NCI-H1105 treated with DMSO at 0.1 percent for 48 hours (cell line): ENCODE measurements at places on chromosomes 5 and 9.
A peak's percentile ranks its signal among the peaks of the same experiment; 100 is the strongest.

DNA sequence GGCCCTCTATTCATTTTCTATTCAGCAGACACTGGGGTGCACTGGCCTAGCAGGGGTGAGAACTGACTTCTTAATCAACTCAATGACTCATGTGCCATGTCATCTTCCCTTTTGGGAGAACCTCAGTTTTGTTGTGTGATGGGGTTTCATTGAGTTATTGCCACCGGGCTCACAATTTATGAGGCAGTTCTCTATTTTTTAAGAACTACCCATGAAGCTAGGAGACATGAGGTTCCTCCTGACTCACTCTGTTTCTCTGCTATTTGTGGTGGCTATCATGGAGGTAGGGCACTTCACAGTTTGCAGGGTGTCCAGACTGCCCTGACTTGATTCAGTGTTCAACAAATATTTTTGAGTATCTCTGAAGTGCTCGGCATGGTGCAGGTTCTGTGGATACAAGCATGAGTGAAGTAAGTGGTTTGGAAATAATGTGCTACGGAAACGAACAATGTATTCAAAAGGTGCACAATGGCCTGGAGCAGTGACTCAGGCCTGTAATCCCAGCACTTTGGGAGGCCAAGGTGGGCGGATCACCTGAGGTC is 39.3 kb downstream of the SPARC start:
- no peak for DNase-seq

GRCh38 chr5:11064763-11065450 is 303.9 kb upstream of the DAP start:
- DNase-seq, result no peak

DNA sequence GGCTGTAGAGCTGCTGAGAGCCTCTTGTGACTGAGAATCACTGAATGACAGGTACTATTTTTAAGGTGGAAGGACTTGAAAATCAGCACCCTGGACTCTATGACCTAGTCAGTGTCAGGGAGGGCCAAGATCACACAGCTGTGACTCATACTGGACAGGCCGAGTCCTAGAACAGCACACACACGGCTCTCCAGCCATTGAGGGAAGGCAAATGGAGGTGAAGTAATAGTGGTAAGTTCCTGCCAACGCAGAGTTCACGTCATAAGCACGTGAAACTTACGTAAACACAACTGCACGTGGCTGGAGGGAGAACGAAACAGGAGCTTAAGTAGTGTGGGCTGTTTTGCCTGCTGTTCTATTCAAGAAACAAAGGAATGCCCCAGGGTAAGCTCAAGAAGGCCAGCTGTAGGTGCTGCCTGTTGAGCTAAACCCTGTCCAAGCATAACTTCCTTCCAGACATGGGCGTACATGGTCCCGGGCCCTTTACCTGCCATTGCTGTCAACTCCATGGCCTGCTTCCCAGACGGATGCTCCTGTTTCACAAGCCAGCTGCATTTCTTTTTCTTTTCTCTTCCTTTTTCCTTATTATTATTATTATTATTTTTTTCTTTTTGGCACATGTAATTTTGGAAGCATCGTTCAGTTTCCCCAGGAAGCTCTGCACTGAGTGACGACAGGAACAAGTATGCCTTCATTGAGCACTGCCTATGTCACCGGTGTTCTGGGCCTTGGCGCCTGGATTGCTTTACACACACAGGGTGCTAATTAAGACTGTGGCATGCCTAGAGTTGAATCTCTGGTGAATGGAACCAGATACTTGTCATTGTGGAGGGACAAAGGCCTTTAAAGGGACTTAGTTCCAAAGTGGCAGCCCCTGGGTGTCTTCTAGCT is 10.2 kb upstream of the LCP2 start:
- no peak for DNase-seq

DNA sequence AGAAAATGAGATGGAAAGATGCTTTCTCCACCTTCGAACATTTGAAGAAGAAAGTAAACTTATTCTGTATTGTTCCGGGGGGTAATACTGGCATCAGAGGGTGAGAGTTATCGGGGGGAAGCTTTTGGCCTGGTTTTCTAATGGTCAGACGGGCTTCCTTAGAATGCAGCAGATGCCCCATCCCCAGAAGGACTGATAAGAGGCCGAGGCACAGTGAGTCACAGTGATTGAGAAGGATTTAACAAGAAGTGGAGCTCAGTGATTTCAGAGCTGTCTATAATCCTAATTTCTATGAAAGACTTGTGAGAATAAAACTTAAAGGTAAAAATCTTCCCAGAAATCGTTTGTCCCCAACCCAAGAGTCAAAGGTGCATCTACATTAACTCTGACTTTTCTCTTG is 123.9 kb downstream of the DOCK8 start:
- DNase-seq, result no peak

DNA sequence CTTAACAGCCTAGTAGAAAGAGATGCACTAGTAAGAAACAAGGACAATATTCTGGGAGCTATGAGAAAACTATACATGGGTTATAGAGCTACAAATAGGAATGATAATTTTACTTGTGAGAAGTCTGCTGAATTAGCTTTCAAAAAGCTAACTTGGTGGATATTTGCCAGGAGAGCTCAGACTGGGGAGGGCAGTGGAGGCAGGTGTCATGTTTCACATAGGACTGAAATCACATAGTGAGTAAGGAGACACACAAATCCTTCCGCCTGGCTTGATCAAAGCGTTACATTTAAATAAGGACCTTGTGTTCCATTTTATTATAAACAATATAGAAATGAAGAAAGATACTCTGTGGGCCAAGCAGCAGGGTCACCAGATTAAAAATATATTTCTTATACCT is 235.0 kb downstream of the ISL1 start:
- no peak for DNase-seq

- peak; percentile 53 for DNase-seq
Measured at GRCh38 chr5:136769900-136770684, 404.7 kb upstream of the TRPC7 start.

- no peak for DNase-seq
Measured at GRCh38 chr5:35073160-35073559, 25.4 kb upstream of the AGXT2 start.

GRCh38 chr5:142346706-142347105 is 21.9 kb upstream of the SPRY4 start:
- DNase-seq, result no peak

GRCh38 chr5:27140831-27141230 is 102.4 kb upstream of the CDH9 start:
- DNase-seq, result no peak

- DNase-seq, result no peak
Measured at GRCh38 chr5:96584712-96585111, 77.5 kb upstream of the CAST start.

DNA sequence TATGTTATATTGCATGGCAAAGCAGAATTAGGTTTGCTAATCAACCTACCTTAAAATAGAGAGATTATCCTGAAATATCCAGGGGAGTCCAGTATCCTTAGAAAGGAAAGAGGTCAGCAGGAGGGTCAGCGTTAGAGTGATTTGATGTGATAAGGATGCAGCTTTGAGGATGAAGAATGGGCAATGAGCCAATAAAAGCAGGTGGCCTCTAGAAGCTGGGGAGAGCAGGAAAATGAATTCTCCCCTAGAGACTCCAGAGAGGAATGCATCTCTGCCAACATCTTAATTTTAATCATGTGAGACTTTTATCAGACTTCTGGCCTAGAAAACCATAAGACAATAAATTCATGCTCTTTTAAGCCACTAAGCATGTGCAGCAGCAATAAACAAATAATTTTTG is 65.7 kb upstream of the SYK start:
- peak; percentile 52 for DNase-seq

- no peak for DNase-seq
Measured at GRCh38 chr5:94575196-94575595, 43.2 kb downstream of the KIAA0825 start.

GRCh38 chr5:177131352-177132135 is 2.0 kb upstream of the NSD1 start:
- DNase-seq, result no peak

DNA sequence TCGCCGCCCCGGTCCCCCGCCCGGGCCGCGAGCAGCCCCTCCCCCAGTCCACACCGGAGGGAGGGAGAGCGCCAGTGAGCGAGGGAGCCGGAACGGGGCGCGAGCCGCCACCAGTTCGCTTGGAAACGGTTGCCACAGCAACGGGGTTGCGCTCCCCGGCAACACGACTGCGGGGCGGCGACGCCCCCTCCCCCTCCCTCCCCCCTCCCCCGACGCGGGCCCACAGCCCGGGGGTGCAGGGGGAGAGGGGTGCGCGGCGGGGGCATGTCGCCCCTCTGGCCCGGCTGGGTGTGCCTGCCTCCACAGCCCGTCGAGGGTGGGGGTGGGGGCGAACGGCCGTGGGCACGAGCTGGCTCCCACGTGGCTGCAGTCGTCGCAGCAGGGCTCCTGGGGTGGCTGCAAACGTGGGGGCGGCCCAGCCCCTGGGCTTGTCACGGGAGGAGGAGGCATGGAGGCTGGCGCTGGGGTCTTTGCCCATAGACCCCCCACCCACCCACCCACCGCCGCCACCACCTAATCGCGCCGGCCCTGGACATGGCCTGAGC is 524 bp downstream of the PRR7 start:
- peak; percentile 32 for DNase-seq

DNA sequence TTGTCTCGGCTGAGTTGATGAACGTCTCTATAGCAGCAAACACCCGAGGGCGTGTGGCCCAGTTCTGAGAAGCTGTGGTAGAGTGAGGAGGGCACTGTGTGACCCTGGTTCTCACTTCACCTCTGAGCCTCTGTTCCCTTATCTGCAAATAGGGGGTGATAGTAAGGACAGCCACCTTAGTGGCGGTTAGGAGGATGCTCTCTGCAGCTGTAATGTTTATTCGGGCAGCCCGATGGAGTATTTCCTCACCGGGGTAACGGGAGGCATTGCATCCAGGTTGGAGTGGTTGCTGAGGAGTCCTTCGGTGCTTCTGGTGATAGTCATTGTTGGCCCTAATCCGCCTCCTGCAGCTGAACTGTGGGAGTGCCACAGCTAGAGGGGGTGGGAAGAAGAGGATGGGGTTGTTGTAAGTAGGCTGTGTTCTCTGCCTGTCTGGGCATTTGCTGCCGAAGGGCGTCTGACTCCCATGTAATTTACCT is 13.9 kb downstream of the PRRC2B start:
- no peak for DNase-seq

- DNase-seq, result no peak
Measured at GRCh38 chr5:120140501-120140900, 323.6 kb upstream of the PRR16 start.

DNA sequence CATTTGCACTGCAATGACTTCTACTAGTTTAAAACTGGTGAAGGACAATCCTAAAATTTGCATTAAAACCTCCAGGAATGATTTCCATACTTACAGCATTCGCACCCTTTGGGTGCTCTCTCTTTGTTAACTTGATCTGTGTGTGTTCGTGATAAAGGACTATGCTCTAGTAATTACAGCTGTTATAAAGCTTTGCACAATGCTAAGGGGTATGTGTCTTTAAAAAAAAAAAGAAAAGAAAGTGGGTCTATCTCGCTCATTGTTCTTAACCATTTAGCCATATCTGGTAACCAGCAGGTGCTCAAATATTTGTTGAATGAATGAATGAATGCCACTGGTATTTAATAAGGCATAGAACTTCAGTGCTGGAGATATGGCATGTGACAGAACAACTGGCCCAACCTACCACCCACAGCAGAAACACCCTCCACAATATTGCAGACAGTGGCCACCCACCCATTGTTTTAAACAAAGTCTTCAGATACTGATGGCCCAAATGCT is 8.7 kb downstream of the TRIM36 start:
- no peak for DNase-seq

- no peak for DNase-seq
Measured at GRCh38 chr5:149324641-149325040, 20.7 kb upstream of the GRPEL2 start.

DNA sequence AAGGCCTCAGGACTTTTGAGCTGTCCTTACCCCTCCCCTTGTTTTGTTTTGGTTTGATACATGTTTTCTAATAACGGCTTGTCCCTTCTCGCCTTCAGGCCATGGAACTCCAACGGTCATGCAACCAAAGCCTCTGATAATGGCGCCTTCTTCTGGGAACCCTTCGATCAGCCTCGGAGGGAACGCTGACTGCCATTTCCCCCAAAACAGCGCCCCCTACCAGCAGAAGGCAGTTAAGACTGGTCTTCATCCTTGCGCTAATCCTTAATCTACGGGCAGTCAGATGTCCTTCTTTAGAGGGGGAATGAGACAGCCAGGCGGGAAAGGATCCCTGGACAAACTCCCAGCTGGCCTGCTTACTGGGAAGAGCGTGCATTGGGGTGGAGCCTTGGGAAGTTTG is 276.6 kb downstream of the ICE1 start:
- DNase-seq, result no peak

- no peak for DNase-seq
Measured at GRCh38 chr9:3045153-3045552, 201.3 kb upstream of the PUM3 start.

- no peak for DNase-seq
Measured at GRCh38 chr9:104944871-104945270, 16.9 kb upstream of the ABCA1 start.

- peak; percentile 76 for DNase-seq
Measured at GRCh38 chr9:27333241-27334052, 36.5 kb upstream of the EQTN start.

DNA sequence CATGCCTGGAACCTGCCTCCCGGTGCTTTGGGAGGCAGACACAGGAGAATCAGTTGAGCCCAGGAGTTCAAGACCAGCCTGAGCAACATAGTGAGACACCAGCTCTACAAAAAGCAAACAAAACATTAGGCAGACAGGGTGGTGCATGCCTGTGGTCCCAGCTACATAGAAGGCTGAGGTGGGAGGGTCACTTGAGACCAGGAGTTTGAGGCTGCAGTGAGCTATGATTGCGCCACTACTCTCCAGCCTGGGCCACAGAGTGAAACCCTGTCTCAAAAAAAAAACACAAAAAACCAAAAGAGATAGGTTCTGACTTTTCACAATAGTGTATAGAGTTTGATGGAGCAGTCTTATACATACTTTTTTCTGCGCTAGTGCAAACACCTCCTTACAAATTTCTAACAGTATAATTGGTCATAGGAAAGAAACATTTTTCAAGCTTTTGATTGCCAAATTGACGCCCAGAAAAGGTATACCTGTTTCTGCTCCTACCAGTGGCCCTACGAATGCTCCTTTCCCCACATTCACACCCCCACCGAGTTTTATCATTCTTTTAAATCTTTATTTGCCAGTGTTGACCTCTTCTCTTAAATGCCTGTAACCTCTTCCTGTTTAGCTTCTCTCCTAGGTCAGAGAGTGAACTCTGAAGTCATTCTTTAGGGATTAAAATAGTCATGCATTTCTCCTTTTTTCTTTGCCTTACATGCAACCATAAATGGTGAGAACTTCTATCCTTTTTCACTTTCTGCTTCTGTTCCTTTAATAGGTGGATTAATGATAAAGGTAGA is 7.5 kb downstream of the DOCK8 start:
- no peak for DNase-seq
